NCI-H1436 treated with DMSO at 0.1 percent for 48 hours (cell line): ENCODE measurements at places on chromosomes 7 and 10.
A peak's percentile ranks its signal among the peaks of the same experiment; 100 is the strongest.

DNA sequence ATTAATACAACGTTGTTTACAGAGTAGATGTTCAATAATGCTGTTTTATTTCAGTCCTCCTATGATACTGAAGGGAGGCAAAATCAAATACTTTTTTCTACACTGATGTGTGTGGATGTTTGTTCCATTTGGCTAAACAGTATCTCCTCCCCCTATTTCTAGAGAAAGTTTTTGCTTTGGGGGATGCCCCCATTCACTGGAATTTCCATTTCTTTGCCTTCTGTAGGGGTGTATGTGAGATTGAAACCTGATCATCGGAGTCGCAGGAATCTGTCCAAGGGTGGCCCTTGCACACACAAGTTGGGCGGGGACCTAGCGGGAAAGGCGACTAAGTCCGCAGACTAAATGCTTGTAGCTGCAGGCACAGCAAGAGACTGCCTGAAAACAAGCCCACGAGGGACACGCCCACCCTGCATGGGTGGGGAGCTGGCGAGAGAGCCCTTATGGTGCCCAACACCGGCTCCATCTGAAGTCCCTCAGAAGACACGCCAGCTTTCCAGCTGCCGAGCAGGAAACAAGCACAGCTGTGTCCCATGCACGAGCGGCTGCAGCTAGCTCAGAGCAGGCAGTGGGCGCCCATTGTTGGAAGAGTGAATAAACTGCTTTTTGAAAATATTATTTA is 58.0 kb downstream of the ESYT2 start:
- no peak for DNase-seq

GRCh38 chr7:979886-980571 is 3.0 kb upstream of the CYP2W1 start:
- no peak for DNase-seq

- peak; percentile 73 for DNase-seq
These were observed 227.8 kb downstream of the CELF2 start for GRCh38 chr10:11245510-11245909.

GRCh38 chr10:120805014-120805812 is 45.9 kb upstream of the WDR11 start:
- DNase-seq = no peak

DNA sequence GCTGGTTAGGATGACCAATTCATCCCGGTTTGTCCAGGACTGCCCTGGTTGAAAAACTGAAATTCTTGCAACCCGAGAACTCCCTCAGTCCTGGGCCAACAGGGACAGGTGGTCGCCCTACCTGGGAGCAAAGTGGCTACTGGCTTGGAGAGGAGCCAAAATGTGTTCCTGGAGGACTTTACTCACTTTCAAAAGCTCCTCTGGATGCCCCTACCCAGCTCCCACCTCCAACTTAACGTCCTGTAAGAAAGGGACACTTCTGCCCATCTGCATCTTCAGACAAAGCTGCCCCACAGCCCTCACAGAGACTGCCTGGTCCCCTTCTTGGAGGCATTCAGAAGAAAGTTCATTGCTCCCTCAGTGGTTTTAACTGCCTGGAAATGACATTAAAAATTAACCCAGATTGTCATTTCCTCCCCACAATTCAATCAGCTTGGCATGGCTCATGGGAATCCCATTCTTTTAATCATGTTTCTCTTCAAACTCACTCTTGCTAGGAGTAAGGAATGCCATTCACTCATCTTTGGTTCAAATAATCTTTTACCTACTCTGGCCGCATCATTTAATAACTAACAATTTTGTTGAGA is 24.0 kb upstream of the HSPA12A start:
- DNase-seq = no peak

DNA sequence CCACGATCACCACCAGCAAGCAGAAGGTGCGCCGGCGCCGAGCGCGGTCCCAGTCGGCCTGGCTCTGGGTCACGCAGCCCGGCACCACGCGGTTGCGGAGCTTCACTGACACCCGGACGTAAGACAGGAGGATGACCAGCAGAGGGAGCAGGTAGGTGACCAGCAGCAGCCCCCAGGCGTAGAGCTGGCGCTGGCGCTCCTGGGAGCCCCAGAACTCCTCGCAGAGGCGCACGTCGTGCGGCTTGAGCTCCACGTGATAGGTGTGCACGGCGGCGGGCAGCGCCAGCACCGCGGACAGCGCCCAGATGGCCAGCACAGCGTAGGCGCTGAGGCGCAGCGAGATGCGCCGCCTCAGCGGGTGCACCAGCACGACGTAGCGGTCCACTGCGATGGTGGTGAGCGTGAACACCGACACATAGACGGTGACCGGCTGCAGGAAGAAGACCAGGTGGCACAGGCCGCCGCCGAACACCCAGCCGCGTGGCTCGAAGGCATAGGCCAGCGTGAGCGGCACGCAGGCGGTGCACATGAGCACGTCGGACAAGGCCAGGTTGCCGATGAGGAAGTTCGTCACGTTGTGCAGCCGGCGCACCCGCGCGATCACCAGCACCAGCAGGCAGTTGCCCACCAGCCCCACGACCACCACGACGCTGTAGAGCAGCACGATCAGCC is 920 bp downstream of the PRLHR start:
- DNase-seq = no peak

GRCh38 chr10:86443936-86444335 is 77.3 kb upstream of the GRID1 start:
- DNase-seq = no peak

GRCh38 chr7:142188846-142189245 is 69.0 kb downstream of the PRSS58 start:
- no peak for DNase-seq

- DNase-seq = no peak
These were observed 40.1 kb downstream of the NHLRC2 start for GRCh38 chr10:113894581-113894980.

- DNase-seq = no peak
These were observed 39.9 kb downstream of the CHN2 start for GRCh38 chr7:29234438-29234837.

GRCh38 chr10:33286157-33286934 is 48.1 kb downstream of the NRP1 start:
- no peak for DNase-seq

GRCh38 chr10:22420787-22421517 is 75.7 kb downstream of the SPAG6 start:
- no peak for DNase-seq

DNA sequence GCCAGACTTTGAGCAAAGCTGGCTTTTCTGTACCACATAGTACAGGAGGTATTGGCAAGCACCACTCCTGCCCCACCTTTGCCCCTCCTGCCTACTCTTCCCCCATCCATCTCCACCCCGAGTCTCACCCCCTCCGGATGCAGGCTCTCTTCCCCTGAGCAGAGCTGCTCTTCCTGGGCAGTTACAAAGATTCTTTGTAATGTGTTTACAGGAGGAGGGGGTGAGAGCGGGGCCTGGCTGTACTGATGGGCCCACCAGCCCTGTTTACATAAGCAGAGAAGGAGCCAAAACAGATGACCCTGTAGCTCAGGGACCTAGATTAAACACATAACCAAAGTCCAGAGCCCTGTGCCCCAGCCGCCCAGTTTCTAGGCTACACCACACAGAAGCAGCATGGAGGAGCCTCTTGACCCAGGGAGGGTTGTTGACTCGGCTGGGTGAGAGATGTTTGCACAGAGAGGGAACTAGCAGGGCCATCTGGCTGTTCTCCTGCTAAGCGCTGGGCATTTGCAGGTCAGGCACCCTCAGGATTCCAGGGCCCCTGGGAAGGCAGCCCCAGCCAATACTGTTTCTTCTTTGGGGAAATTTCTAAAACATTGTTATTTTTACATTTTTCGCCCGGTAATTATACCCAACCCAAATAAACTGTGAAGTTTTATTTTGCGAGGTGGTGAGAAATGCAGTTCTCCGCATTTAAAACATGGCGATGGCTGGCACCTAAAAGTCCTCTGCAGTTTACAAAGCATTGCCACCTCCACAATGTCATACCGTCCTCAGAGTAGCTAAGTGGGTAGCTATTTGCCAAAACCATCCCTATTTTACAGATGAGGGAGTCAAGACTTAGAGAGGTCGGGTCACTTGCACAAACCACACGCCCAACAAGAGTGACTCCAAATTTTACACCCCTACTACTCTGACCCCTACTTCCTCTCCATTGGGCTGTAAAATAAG is 11.4 kb upstream of the ZKSCAN1 start:
- no peak for DNase-seq

GRCh38 chr7:139897422-139898090 is 68.5 kb downstream of the TBXAS1 start:
- no peak for DNase-seq

- DNase-seq = no peak
These were observed 46.6 kb downstream of the MSRB2 start for GRCh38 chr10:23141995-23142394.

DNA sequence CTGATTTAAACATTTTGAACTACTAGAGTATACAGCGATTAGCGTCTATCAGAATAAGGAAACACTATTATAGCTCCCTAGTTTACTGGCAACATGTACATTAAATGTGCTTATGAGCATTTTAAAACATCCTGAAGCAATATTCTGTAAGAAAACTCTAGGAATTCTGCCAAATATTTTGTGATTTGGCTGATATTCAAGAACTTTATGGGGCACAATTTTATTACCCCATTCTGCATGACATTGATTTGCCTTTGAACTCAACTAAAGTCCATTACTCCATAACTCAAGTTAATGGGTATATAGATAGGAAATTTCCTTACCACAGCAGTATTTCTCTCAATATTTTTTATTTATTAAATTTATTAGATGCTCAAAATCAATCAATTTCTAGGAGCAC is 369.9 kb upstream of the KCND2 start:
- DNase-seq = no peak

DNA sequence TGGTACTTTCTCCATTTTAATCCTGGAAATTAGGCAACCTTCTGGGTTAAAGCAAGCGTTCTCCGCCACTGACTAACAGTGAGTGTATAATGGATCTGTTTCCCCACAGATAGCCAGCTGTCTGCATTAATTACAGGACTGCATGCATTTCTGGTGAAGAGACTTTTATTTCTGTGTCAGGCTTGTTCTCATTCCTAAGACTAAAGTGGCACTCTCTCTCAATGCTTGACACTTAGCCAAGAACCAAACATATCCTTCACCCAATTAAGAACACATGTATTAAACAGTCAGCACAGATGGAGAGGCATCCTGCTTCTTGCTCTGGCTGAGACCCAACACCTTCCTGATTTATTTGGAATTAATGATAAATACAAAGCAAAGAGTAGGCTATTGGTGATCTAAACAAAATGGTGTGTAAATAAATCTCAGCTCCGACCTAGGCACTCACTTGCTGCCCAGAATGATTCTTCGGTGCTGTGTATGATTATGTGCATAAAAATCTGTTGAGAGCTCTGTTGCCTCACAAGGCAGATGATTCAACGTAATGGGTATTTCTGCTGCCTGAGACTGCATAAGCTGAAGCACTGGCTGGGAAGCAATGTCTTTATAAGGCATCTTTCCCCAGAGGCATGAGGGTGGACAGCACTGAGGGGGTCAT is 16.8 kb downstream of the CALU start:
- peak; percentile 49 for DNase-seq

GRCh38 chr10:78703593-78703992 is 365.2 kb upstream of the ZMIZ1 start:
- no peak for DNase-seq

DNA sequence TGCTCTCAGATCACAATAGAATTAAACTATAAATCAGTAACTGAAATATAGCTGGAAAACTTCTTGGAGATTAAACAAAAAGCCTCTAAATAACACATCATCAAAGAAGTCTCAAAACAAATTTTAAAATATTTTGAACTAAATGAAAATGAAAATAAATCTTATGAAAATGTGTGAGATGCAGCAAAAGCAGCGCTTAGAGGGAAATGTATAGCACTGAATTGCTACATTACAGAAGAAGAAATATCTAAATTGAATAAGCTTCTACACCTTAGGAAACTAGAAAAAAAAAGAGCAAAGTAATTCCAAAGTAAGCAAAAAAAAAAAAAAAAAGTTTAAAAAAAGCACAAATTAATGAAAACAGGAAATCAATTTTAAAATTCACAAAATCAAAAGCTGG is 35.2 kb downstream of the LMBR1 start:
- no peak for DNase-seq

GRCh38 chr10:19713800-19714525 is 102.3 kb upstream of the PLXDC2 start:
- DNase-seq = no peak

DNA sequence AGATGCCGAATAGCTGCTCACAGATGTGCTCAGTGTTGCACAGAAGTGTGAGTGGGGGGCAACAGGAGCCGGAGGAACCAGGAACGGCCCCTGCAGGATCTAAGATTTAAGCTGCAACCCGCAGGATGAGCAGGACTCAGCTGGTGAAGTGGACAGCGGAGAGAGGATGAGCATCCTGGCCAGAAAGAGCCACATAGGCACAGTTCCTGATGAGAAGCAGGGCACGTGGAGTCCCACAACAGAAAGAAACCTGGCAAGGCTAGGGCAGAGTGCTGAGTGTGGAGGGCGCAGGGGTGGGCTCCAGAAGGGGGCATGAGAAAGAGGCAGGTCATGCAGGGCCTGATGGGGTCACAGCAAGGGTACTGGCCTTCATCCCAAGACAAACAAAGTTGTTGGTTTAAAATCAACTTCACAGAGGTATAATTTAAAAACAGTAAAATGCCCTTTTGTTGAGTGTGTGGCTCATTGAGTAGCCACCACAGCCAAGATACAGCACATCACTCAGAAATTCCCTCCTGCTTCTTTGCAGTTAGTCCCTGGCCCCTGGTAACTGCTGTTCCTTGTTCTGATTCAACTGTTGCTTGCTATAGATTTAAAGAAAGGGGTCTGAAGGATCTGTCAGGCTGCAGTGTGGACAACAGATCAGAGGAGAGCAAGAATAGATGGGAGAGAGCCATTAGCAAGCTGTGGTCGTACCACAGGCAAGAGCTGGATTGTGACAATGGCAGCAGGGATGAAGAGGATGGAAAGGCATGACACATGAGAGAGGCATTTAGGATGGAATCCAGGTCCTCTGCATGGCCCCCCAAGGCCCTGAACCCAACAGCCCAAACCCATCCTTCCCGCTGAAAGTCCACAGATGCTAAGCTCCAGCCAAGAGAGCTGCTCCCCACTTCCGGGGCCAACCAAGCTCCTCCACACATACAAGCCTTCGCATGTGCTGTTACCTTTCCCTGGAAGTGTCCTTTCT is 53.1 kb upstream of the OSBPL3 start:
- no peak for DNase-seq

DNA sequence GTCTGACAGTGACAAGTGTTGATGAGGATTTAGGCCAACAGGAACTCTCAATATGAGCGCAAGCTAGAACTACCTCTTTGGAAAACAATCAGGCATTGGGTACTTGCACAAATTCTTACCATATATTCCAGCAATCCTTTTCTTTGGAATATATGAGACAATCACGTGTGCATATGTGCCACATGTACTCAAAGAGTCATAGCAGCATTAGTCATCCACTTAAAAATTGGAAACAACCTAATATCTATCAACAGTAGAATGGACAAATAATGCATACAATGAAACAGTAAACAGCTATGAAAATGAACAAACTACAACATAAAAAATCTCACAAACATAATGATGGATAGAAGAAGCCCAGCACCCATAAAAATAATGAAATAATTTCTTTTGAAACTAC is 179.7 kb downstream of the GLI3 start:
- DNase-seq = no peak

- no peak for DNase-seq
These were observed 401.6 kb downstream of the MAGI2 start for GRCh38 chr7:79051915-79052314.
